ENCODE measurements at places on chromosomes 7 and 10.

DNA sequence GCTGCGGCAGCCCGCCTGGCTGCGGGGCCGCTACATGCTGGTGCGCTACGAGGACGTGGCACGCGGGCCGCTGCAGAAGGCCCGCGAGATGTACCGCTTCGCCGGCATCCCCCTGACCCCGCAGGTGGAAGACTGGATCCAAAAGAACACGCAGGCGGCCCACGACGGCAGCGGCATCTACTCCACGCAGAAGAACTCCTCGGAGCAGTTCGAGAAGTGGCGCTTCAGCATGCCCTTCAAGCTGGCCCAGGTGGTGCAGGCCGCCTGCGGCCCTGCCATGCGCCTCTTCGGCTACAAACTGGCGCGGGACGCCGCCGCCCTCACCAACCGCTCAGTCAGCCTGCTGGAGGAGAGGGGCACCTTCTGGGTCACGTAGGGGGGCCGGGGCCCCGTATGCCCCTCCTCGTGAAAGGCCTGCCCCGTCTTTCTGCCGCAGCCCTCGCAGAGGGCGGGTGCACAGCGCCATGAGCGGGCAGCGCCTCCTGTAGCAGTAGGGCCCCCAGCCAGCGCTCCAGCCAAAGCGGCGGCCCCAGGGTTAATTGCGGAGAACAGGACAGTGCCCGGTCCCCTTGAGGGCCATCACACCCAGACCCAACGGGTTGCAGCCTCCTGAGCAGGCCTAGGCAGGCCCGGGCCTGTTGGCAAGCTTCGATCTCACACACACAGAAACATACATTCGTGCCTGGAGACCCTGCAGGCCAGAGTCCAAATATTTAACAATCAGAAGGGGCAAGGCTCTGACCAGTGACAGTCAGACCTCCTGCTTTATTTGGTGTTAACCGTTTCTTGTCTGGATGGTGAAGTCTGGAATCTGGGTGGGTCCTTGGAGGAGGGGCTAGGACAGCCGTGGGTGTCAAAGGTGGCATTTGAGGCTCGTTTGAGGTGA lies 44.1 kb downstream of the CHST3 start:
- DNase-seq = no peak

DNA sequence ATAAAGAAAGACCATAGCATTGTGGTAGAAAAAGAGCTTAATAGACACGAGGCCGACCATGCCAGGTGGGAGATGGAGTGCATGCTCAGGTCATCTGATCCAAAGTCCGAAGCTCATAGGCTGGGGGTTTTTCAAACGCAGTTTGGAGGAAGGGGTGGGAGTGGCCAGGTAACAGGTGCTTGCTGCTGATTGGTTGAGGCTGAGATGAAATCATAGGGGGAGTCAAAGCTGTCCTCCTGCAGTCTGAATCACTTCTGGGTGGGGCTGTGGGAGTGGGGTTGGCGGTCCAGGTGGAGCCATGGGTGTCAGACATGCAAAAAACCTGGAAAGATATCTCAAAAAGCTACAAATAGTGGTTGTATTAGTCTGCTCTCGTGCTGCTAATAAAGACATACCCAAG lies 2.8 kb upstream of the ERCC6 start:
- DNase-seq = no peak

DNA sequence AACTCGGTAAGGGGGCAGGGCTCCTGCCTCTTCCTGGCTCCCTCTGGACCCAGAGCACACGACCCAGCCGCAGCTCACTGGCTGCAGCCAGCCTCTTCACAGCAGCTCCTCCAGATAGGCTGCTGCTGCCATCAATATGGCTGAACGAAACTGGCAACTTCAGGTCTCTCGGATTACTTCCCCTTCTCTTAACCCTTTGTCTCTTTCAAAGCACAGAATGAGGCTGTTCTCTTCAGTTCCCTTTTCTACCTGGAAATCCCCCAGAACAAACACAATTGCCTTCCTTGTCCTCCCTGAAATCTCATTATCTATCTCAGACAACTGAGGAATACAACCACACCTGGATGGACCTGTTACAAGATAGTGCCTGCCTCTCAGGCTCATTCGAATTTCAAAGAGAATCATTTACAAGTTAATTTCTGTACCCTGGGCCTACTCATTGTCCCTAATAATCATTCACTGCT lies 193.4 kb upstream of the MBL2 start:
- DNase-seq = no peak

DNA sequence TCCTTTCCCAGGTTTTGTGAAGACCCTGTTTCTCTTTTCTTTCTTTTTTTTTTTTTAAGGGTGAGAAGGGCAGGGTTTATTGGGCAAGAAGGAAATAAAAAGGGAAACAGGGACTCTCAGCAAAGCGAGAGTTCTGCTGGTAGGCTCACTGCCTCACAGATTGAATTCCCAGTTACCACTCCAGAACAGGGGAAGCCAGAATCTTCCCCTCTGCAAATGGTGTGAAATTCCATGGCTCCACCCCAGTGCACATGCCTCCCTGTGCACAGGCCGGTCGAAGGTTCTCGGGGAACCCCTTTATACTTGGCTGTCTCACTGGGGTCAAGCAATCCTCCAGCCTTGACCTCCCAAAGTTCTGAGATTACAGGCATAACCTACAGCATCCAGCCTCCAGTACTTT lies 10.5 kb upstream of the GUSB start:
- DNase-seq = no peak

DNA sequence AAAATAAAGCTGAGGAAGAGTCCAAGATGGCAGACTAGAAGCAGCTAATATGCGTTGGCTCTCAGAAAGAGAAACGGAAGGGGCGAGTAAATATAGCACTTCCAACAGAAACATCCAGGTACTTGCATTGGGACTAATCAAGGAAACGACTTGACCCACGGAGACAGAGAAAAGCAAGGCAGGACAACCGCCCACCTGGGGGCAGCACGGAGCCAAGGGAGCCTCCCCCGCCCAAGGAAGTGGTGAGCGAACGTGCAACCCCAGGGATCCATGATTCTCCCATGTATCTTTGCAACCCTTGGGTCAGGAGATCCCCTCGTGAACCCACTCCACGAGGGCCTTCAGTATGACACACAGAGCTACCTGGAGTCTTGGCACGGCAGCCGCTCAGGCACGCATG lies 45.4 kb upstream of the GRM3 start:
- no peak for DNase-seq

DNA sequence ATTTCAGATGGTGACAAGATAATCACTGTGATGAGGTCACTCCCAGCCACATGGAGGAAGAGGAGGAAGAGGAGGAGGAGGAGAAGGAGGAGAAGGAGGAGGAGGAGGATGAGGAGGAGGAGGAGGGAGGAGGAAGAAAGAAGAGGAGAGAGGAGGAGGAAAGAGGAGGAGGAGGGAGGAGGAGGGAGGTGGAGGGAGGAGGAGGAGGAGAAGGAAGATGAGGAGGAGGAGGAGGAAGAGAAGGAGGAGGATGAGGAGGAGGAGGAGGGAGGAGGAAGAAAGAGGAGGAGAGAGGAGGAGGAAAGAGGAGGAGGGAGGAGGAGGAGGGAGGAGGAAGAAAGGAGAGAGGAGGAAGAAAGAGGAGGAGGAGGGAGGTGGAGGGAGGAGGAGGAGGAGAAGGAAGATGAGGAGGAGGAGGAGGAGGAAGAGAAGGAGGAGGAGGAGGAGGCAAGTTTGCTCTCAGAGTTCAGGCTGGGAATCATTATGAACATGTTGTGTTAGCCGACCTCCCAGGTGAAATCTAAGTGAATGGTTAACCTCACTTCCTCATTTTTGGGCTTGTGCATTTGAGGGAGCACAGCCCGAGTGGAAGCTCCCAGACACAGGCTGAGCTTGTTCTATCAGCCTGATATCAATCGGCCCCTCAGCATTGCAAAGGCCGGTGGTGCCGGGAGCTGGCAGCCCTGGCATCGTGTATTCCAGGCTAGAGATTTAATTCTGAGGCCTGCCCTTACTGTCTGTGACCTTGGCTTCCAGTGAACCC lies 236.2 kb upstream of the PITRM1 start:
- no peak for DNase-seq

DNA sequence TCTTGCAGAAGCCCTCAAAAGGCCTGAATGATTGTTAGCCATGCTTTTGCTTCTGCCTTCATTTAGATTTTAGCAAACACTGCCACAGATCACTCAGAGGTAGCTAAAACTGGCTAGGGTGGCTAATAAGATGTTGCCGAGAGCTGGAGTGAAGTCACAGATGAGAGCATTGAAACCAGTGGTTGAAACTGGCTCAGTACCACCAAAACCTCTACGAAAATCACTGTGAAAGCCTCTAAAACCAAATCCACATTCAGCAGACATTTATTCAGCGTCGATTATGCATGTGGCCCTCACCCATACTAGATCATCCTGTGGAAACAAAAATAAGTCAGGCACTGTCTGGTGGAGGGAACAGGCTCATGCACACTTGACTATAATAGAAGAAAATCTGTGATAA lies 50.8 kb downstream of the PIK3CG start:
- no peak for DNase-seq
